ENCODE measurements at places on chromosomes 16 and 17.

- no peak for DNase-seq
These were observed 745 bp downstream of the PAM16 start for GRCh38 chr16:4350365-4350786.

- no peak for DNase-seq
These were observed 45.9 kb downstream of the C16orf95 start for GRCh38 chr16:87271256-87271655.

- DNase-seq = peak; percentile 94
These were observed 482 bp upstream of the SLC16A3 start for GRCh38 chr17:82228278-82228841.

DNA sequence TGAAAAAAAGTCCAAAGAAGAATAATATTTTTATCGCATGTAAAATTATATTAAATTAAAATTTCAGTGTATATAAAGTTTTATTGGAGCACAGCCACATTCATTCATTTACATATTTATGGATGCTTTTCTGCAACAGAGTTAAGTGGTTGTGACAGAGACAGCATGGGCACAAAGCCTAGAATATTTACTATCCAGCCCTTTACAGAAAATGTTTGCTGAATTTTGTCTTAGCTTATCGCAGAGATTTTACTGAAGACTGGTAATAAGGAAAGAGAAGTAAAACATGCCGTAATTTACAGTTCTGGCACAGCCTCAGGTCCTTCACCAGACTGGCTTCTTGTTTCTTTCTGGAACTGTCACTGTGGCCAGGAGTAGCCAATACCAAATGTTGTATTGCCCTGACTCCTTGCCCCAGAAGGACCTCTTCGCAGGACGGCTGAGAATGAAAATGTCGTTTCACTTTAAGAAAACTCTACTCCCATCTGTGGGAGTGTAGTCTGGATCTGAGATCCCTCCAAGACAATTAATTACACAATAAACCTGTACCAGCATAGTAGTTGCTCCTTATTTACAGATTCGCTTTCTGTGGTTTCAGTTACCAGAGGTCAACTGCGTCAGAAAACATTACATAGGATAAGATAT, 94.9 kb upstream of the GOT2 start:
- DNase-seq = no peak

DNA sequence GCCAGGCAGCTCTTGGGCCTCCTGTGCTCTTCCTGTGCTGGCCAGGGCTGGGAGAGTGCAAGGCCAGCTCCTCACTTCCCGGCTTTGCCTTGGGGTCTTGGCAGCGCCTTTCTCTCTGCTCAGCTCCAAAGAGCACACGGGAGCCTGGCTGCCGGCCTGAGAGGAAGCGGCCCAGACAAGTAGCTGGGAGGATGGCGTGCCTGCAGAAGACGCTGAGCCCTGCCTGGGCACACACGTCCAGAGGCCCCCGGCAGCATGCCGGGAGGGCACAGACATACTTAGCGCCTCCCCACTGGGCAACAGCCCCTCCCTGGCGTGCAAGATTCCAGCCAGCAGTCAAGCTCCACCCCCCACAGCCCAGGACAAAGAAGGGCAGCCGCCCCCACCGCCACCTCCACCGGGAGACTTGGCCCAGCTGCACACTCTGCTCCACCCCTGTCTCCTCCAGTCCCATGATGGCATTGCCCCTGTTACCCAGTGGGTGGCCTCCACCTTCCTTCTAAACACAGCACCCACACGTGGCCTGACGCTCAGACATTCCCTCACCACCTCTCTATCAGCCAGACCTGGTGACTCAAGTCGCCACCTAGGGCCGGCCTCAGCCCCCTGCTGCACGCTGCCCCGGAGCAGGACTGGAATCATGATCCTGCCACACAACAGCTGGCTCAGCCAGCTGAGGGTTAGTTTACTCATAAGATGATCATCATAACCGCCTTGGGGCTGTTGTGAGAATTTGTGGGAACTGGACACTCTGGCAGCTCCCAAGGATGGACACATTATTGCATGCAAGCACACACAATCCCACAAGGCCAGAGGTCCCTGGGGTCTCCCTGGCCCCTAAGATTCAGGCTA, 12.4 kb downstream of the SGCA start:
- DNase-seq = peak; percentile 75

GRCh38 chr16:17509194-17509593, 38.4 kb upstream of the XYLT1 start:
- DNase-seq = no peak

GRCh38 chr16:3021449-3022207, 1.5 kb downstream of the TNFRSF12A start:
- peak; percentile 78 for DNase-seq

- DNase-seq = peak; percentile 65
These were observed 20.7 kb downstream of the LGALS9 start for GRCh38 chr17:27651411-27652345.

DNA sequence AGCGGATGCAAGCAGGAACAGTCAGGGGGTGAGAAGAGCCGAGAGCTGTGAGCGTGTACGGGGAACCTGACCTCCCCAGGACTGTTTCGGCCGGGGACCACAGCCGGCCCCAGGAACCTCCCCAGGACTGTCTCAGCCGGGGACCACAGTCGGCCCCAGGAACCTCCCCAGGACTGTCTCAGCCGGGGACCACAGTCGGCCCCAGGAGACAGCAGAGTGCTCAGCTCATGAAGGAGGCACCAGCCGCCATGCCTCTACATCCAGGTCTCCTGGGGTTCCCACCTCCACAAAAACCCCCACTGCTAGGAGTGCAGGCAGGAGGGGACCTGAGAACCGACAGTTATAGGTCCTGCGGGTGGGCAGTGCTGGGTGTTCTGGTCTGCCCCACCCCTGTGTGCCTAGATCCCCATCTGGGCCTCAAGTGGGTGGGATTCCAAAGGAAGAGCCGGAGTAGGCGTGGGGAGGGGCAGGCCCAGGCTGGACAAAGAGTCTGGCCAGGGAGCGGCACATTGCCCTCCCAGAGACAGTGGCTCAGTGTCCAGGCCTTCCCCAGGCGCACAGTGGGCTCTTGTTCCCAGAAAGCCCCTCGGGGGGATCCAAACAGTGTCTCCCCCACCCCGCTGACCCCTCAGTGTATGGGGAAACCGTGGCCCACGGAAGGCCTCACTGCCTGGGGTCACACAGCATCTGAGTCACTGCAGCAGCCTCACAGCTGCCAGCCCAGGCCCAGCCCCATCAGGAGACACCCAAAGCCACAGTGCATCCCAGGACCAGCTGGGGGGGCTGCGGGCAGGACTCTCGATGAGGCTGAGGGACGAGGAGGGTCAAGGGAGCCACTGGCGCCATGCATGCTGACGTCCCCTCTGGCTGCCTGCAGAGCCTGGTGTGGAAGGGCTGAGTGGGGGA, 4.3 kb downstream of the RHBDF1 start:
- no peak for DNase-seq

GRCh38 chr17:57257195-57257894, 1.0 kb downstream of the MSI2 start:
- no peak for DNase-seq

DNA sequence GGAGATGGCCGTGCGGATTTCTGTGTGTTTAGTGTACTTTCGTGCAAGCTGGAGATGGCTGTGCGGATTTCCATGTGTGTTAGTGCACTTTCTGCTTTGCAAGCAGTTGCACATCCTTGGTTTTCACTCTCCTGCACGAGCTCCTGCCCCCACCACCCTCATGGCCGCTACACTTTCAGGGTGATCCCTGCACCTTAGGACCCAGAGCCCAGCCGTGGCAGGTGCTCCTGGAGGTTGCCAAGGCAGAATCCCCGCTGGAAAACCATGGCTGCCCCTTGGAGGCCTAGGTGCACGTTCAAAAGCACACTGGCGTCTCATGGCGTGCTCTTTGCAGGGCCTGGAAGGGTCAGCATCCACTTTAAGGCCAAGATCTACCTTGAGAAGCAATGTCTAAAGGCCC, 311.0 kb upstream of the TNRC6C start:
- no peak for DNase-seq

DNA sequence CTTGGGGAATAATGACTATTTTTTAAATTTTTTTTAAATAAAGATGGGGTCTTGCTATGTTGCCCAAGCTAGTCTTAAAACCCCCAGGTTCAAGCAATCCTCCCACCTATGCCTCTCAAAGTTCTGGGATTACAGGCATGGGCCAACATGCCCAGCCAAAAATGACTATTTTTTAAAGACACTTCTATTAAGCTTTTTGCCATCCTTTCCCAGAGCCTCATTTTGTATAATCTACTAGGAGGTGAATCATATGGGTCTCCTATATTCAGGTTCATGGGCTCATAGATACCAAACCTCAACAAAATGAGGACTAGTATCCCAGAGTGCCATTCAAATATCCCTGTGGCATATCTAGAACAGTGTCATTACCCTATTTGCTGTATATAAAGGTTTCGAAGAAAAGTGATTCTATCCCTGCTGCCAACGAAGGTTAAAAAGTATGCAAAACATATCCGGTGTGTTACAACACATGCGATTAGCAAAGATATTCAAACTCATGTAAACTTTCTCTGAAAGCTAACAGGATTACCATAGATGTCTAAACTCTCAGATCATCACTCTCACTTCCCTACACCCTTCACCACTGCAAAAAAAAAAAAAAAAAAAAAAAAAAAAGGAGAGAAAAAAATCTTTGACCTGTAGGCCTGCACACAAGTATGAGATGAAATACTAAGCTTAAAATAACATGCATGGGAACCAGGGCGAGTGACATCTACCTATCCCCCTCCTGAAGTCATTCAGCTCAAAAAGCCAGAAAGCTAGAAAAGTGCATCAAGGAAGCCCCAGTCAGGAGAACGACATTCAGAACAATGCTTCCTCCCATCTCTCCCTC, 23.5 kb downstream of the XPO6 start:
- no peak for DNase-seq

- peak; percentile 72 for DNase-seq
These were observed 34.7 kb downstream of the BAHCC1 start for GRCh38 chr17:81429821-81430551.

- no peak for DNase-seq
These were observed 88.4 kb downstream of the CDH13 start for GRCh38 chr16:82715160-82715559.

DNA sequence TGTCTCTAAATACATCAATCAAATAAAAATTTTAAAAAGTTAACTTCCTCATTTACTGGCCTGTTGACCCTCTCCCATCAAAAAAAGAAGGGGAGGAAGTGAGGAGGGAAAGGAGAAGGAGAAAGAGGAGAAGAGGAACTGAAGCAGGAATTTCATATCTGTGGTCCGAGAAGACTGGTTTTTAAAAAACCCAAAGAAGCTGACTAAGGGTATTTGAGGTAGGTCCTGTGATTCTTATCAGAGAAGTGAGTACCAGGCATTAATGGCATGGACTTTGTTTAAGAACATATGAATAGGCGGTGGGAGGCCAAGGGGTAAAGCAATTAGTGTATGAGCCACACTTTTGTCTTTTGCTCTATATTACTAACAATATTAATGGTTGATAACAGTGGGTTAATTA, 2.0 kb downstream of the SLC46A1 start:
- no peak for DNase-seq

- no peak for DNase-seq
These were observed 3.0 kb downstream of the MT2A start for GRCh38 chr16:56611281-56611833.

DNA sequence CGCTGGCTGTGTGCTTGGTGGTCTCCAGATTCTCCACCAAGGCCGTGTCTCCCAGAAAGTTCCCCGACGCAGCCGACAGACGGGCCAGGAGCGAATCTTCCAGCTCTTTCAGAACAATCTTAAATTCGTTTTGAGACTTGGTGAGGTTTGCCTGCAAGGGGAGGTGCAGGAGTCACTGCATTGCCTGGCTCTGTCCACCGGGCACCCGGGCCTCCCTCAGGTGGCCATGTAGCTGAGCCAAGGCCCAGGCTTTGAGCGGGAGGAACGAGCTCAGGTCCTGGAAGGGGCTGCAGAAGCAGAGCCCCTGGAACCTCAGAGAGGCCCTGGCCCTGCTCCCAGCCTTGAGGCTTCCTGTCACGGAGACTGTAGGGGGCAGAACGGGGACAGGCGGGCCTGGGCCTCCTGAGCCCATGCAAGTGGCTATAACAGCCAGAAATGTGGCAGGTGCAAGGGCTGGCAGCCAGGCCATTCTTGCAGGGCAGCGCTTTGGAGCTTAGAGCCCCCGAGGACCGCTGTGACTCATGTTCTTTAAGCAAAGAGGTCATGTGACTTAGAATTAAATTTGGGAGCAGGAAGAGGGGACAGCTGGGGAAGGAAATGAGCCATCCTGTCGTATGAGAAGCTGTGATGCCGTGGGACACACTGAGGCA, 72.4 kb downstream of the PGS1 start:
- DNase-seq = no peak

DNA sequence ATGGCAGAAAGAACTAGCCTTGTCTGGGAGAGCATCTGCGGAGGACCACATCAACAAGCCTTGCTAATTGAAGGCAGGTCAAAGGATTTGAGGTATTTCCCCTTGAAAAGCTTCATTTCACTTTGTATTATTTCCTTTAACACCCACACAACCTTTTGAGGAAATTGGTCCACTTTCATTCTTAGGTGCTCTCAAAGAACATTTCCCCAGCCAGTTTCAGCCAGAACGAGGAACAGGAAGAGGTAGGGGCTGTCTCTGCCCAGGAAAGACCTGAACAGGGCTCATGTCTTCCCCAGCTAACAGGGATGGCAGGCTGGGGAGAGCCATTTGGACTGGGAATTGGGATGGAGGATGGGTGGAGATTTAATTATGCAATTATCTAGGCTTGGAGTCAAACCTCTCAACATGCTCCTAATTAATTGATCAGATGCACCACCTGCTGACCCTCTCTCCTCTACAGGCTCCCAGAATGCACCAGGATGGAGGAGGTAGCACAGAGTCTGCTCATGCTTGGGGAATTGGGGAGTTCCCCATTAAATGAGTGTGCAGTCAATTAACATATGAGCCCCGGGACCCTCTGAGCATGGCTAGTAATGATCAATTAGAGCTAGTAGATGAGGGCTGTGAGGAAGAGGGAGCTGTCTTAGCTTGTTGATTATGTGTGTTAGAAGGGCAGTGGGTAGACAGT, 84.6 kb downstream of the GP2 start:
- no peak for DNase-seq

DNA sequence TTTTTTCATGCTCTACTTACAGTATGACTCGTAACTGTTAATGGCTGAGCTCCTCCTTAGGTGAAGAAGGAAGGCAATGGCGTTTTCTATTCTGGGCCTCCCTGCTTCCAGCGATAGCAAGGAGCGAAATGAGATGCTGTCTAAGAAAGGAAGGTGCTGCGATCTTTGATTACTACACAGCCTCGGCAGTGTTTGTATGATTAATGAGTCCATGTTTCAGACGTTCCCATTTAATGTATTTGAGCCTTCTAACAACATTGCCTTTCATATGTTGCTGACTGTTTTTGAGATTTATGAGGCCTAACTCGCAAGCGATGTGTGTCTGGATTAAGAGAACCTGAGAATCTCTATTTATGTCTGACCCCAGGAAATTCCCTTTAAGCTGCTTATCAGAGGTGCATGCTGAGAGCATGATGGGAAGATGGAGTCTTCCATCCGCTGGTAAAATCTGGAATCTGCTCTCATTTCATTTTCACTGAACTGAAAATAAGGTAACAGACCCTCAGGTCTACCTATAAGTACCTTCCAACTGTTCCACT, 403.4 kb downstream of the WWOX start:
- DNase-seq = no peak
